ENCODE measurements at places on chromosomes 12 and 14. TPM values are rescaled to one million over a fixed set of nuclear protein-coding genes. Genes with fewer than 3 reads are reported as not detected.

DNA sequence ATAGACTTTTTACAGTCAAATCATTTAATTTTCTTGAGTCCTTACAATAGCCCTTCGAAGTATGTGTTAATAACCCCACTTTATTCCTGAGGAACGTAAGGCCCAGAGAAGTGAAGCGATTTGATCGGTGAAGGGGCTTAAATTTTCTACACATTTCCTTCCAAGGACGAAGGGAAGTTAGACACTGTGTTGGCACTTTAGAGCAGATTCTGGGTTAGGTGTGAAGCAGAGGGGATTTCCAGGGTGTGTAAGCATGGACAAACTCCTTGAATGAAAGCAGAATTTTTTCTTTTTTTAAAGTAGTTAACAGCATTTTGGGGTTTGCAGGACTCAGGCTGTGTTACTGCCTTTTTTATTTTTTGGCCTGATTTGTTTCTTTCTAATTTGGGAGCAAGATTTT, 38.9 kb downstream of the PRORP start:
- no peak for DNase-seq

The HOMEZ gene
- total RNA-seq, result 17.6 TPM

The SPIC gene
- not detected for total RNA-seq

DNA sequence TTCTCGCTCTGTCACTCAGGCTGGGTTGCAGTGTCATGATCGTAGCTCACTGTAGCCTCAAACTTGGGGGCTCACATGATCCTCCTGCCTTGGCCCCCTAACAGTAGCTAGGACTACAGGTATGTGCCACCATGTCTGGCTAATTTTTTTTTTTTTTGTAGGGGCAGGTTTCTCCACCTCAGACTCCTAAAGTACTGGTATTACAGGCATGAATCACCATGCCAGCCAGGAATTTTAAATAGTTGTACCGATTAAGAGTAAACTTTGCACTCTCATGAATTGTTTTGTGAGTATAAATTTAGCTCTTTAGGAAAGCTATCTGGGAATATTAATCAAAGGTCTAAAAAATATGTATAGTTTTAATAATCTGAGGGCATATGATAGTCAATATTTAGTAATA, 25.5 kb downstream of the YEATS4 start:
- DNase-seq, result no peak

DNA sequence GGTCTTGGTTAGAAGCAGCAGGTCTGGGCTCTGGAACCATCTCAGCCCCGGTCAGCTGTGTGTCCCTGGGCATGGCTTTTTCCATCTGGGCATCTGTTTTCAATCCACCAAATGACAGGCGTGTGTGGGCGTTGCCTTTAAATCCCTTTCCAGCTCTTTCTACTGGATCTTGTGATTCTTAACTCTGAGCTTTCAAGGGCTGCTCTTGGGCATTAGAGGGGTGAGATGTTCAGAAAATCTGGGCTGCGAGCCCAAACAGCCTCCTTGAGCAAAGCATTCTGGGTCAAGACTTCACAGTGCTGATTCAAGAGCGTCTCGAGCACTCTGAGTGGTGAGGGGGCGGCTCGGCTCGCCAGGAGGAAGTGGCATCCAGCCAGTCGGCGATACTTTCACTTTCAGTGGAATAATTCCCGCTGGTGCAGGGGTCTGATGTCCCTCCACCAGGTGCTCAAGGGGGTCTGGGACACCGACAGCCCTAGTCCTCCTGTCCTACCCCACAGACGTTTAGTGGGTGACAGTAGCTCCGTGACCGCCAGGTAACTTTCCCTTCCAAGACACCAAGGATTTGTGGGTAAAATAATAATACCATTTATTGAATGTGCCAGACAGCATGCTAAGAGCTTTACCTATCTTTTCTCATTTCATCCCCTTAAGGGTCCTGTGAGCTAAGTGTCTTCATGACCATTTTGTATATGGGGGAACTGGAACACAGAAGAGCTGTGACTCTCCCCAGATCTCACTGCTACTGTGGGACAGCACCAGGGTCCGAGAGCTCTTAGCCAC, 114.0 kb downstream of the PLXNC1 start:
- peak; percentile 82 for DNase-seq

DNA sequence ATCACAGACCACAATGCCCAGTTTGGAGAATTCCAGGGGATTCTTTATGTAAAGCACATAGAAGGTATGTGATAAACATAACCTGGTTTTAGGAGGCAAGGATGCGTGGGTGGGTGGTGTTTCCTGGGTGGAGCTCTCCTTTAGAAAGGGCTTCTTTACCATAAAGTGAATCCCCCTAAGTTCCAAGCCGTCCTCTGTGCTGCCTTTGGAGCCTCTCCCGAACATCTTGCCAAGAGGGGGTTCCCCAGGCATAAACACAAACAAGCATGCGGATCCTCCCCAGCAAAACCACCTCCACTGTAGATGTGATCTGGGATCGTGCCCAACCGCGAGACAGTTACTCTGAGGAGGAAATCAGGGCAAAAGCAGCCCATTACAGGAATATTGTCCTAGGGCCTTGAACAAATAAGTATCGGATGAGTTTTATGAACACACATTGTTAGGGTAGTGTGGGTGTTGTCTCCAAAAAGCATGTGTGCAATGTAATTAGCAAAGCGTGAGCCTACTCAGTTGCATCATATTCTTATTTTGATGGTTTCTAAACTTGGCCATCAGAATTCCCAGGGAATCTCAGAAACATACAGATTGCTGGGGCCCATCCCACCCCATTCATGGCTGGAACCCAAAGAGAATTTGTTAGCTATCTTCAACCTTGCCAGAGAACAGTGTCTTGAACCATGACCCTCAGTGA, 48.8 kb upstream of the CORO1C start:
- no peak for DNase-seq

GRCh38 chr12:54390176-54390667, 5.7 kb upstream of the ZNF385A start:
- DNase-seq, result no peak

- peak; percentile 95 for DNase-seq
These were observed 74.0 kb upstream of the MDM1 start for GRCh38 chr12:68406134-68406576.

GRCh38 chr14:98262566-98262965, 1009.4 kb downstream of the BCL11B start:
- DNase-seq, result no peak

The EFS gene
- total RNA-seq, result 1.1 TPM

- DNase-seq, result no peak
These were observed 176.0 kb downstream of the ESRRB start for GRCh38 chr14:76551906-76552305.

DNA sequence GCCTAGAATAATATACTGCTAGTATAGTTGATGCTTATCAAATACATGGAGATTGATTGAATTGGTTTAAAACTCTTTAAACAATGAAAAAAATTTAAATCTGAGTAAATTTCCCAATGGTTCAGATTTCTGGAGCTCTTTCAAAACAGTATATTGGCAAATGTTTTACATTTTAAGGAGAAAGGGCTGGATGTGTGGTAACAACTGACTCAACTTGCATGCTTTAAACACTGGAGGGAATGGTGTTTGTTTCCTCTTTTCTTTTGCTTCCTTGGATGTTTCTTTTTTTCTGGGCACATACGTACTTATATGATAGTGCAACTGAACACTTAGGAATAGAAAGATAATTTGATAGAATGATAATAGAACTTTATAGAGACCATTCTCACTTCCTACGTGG, 73.8 kb upstream of the RFX4 start:
- DNase-seq, result no peak

The DAO gene
- 4.9 TPM for total RNA-seq

DNA sequence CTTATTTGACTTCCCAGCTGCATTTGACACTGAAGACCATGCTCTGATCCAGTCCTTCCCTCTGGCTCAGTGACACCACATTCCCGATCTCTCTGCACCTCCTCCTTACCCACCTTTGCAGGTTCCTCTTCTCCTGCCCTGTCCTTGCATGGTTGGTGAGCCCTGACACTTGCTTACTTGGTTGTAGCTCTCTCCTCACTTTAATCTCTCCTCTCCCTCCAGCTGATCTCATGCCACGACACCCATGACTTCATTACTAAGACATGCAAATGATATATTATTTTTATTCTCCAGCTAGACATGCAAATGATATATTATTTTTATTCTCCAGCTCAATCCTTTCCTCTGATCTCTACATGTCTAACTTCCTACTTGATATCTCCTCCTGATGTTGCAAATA, at the start of gene SERPINA9:
Gene SERPINA9, minus strand, starts transcription at position 175 of the 400 bp plus-strand sequence. CDS start 6,357 bp downstream, outside the sequence.
- DNase-seq, result no peak

GRCh38 chr12:121801595-121802484, 2.0 kb upstream of the SETD1B start:
- DNase-seq, result no peak

- no peak for DNase-seq
These were observed 72.4 kb downstream of the FERMT2 start for GRCh38 chr14:52878469-52878868.

DNA sequence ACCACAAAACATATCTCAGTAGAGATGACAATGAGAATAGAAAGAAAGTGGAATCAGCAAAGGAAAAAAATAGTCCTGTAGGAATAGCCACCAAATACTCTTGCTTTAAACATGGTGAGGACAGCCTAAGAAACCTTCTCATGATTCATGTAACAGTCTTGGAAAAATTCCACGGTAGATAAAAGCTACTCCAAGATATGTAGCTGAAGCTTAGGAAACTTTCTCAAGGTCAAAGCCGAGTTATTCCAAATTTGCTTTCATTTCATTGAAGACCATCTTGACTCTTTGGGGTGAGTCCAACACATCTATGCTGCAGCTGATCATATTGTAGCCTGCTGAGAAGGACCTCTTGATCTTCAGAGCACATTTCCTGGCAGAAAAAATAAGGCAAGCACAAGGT, 157.6 kb downstream of the PAH start:
- DNase-seq, result no peak

The SLC17A8 gene
- total RNA-seq, result 2.3 TPM

GRCh38 chr14:30317729-30318128, 241.2 kb upstream of the G2E3 start:
- no peak for DNase-seq

DNA sequence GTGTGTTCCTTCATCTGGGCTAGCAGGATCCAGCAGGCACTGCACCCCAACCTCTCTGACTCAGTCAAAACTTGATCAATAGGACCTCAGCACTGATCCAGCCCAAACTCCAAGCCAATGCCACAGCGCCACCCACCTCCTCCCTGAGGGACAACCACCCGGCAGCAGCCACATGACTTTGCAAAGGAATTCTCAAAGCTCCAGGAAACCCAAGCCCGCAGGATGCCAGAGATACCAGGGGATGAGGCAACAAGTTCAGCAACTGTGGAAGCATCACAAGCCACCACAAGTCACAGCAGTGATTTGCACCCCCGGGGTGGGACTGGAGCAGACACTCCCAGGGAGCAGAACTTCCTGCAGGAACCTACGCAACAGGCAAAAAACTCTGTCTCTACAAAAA, 37.3 kb downstream of the ACTN1 start:
- no peak for DNase-seq

DNA sequence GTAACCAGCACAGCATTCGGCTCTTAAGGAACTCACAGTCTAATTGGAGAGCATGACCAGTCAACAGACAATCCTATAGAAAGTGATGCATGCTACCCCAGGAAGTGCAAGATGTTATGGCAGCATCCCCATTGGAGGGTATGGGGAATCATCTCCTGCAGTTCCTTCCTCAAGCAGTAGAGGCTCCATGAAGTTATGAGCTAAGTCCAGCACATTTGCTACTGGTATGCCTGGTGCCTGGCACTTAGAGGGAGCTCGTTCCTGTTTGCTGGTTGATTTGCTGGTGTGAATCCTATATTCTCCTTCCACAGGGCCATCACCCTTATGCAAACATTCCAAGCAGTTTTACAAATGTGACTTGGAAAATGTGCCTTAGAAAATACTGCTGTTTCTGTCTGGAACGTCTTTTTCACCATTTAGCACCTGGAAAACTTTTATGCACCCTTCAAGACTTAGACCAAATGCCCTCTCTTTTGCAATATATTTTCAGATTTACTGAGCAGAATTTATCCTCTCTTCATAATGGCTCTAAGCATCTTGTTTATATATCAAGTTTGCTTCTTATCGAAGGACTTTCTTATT, 136.1 kb upstream of the WSCD2 start:
- DNase-seq, result no peak

The PLEKHH1 gene
- total RNA-seq, result 54.0 TPM

The FOXG1 gene
- not detected for total RNA-seq

GRCh38 chr14:81473456-81474147, 60.1 kb downstream of the SEL1L start:
- DNase-seq, result no peak

The MDM2 gene
- 94.7 TPM for total RNA-seq

The SLC24A4 gene
- total RNA-seq, result 0.25 TPM

GRCh38 chr12:24373004-24373403, 423.5 kb upstream of the SOX5 start:
- no peak for DNase-seq

DNA sequence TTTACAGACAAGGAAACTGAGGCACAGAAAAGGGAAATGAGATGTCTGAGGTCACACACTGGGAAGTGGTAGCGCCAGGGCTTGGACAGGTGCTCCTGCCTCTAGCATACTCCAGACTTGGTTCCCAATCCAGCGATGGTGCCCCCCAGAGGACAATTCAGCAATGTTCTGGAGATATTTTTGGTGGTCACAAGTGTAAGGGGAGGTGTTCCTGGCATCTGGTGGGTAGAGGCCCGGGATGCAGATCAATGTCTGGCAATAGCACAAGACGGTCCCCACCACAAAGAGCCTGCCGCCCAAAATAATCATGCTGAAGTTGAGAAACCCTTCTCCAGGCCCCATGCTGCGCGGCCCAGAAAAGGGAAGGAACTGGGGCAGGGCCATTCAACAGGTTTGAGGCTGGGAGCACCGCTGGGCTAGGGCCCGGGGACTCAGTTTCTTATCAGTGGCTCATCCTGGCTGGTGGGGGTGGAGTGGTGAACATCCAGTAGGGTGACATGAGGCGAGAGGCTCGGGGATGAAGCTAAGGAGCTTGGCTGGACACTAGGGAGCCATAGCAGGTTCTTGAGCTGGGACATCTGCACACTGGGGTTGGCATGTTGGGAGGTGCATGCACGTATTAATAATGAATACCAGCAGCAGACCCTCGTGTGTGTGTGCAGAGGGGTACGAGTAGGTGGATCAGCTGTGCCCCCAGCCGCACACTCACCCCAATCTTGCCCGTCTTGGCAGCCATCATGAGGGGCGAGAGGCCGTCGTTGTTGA, 35.1 kb downstream of the TRPV4 start:
- DNase-seq, result no peak

GRCh38 chr12:47188576-47189441, 109.0 kb upstream of the AMIGO2 start:
- no peak for DNase-seq

- peak; percentile 77 for DNase-seq
These were observed 795 bp downstream of the SMAGP start for GRCh38 chr12:51269174-51270066.

The IL23A gene
- not detected for total RNA-seq

DNA sequence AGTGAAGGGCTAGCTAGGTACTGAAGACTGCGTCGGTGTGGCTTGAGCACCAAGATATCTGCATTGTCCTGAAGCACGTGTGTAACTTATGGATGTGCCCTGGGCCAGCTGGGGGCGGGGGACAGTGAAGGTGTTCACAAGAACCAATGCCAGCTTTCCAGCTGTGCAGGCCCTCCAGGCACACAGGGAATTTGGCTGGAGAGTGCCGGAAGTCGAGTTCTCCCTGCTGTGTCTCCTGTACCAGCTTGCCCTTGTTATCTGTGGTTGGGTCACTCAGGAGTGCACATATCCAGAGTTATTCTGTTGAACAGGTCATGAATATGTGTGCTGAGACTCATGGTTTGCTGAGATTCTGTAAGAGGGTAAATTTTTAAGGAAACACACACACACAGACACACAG, 75.9 kb upstream of the CRY1 start:
- DNase-seq, result no peak

The PIK3C2G gene
- total RNA-seq, result 0.89 TPM

The RDH16 gene
- 0.18 TPM for total RNA-seq
